Hematopoietic multipotent progenitor cell (in vitro differentiated cells): ENCODE measurements at places on chromosomes 16 and 17.

- no peak for DNase-seq
Observed at GRCh38 chr16:78760611-78761010, 661.2 kb downstream of the WWOX start.

GRCh38 chr17:58358408-58359172 lies 6.6 kb upstream of the SUPT4H1 start:
- no peak for DNase-seq

DNA sequence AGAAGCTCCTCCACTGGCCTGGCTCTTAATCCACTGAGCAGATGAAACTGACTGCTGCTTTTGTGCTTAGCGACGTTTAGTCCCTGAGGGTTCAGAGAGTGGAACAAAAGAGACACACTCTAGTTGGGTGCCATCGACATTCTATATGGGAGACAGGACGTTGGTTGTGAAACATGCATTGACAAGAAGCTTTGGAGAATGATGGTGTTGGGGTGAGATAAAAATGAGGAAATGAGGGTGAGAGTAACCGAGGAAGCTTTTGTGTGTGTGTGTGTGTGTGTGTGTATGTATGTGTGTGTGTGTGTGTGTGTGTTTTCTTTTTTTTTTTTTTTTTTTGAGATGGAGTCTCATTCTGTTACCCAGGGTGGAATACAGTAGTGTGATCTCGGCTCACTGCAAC lies 89.5 kb downstream of the ABCC1 start:
- no peak for DNase-seq

- no peak for DNase-seq
Observed at GRCh38 chr17:10061111-10061845, 137.1 kb downstream of the GAS7 start.

GRCh38 chr16:86074651-86075487 lies 175.9 kb downstream of the IRF8 start:
- DNase-seq, result no peak

DNA sequence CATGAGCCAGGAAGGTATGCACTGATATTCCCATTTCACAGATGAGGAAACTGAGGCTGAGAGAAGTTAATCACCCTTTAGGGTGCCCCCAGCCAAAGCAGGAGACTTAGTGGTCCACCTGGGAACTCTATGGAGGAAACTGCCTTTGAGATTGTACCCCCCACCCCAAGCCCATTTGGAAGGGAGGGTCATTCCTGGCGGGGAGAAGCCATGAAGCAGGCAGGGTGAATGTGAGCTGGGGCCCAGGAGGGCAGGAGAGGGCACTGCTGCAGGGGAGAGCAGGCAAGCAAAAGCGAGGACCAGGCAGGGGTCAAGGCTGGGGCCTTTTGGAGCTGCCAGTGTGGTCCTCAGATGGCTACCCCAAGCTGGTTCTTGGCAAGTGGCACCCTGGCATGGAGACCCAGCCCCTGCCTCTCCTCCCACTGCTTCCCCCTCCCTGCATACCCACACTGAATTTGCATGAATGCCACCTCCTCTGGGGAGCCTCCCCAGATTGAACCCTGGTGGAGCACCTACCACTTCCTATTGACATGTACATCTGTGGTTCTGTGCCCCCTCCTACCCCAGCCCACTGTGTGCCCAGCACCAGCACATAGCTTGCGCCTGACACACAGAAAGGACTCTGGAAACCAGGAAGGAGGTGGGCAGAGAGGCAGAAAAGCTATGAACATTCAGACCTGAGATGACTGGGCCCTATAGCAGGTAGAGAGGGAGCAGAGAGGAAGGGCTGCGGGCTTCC lies 965 bp upstream of the TMC6 start:
- no peak for DNase-seq

GRCh38 chr16:27550582-27550920 lies 607 bp downstream of the KATNIP start:
- no peak for DNase-seq

DNA sequence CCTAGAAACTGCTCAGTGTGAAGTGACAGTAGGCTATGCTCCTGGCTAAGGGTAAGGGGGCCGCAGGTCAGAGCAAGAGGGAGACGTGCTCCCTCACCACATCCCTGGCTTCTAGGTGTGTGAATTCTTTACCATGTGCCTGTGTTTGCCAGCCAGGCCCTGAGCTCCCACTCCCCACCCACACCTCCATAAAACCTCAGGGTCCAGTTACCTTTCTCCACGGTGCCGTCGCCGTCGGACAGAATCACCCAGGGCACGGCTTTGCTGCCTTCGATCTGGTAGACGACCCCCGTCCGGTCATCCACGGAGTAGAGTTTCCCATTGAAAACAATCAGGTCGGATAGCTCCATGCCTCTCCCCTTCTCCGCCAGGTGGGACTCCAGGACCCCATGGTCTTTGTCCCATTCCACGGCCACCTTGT lies 12.8 kb downstream of the CANT1 start:
- no peak for DNase-seq

- peak; percentile 23 for DNase-seq
Observed at GRCh38 chr16:12432136-12432535, 371.6 kb downstream of the CPPED1 start.
